ENCODE measurements at places on chromosomes 3 and 15.

GRCh38 chr15:29568840-29569532 is 253.3 kb downstream of the TJP1 start:
- DNase-seq: peak; percentile 11

DNA sequence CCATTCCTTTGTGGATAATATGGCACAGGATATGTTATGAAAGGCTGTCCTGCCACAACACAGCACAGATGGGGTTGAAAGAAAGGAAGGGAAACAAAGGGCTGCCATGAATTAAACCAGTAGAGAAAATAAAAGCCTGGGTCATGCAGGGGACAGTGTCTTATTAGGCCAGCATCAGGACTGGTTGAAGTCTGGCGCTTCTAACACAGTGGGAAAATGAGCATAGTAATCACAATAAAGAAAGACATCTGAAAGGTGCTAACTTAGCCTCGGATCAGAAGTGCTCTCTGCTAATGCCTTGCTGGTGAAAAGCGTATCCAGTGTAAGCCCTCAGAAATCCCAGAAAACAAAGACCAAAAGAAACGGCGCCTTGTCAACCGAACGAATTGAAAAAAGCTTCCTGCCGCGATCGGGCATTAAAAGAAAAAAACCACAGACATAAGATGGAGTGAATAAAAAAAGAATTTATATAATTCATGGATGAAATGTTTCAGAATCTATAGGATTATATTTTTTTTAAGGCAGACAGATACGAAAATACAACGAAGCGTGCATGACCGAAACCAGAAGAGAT is 566 bp upstream of the MKRN3 start:
- DNase-seq: peak; percentile 3

- peak; percentile 17 for DNase-seq
Observed at GRCh38 chr3:133096900-133097613, 58.9 kb downstream of the TMEM108 start.

- peak; percentile 38 for DNase-seq
Observed at GRCh38 chr15:85036716-85037115, 55.1 kb downstream of the PDE8A start.

DNA sequence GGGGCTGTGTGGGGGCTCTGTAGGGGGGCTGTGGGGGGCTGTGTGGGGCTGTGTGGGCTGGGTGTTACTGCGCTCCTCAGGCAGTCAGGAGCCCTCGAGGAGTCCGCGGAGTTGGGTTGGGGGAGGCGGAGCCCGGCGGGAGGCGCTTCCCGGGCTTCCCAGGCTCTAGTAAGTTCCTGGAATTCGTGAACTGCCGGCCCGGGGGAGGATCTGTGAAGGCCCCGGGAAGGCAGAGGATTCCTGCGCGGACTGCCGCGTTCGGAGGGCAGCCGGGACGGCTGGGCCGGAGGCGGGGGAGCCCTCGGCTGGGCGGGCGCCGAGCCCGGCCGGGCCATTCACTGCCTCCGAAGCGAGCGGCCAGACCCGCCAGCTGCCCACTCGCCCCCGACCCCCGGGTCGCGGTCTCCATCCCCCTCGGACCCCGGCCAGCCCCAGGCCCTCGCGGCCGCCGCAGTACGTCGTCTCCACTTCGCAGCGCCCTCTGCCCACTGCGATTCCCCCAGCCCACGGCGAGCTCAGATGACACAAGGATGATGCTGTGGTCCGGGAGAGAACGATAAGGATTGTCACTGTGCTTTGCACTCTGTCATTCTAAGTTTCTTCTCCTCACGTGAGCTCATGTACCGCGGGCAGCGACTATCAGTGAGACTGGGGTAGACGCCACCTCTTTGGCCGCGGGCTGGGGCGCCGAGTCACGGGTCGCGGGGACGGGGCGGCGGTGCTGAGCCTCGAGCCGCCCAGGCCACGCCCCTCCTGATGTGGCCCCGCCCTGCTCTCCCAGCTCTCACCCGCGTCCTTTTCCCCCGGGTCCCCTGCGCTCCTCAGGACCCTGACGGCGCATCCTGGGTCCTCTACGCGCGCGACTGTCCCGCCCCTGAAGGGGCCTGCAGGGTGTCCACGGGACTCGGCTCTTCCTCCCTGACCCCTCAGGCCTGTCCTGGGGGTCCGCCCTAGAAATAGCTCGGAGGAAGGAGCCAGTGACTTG is 65.3 kb downstream of the KLF13 start:
- peak; percentile 83 for DNase-seq

DNA sequence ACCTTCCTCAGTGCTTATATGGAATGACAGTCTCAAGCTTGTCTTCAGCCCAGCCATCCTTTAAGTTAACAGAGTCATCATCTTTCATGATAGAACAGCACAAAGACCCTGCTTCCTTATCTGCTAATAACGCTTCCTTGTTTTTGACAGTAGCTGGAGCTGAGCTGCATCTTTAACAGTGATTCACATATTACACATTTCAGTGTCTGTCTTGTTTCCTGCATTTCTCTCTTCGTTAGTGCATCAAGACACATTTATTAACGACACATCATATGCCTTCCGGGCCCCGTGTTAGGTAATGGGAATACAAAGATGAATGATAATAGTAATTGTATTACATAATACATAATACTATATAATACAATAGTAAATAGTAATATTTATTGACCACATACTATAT is 30.2 kb upstream of the GREM1 start:
- DNase-seq: no peak

DNA sequence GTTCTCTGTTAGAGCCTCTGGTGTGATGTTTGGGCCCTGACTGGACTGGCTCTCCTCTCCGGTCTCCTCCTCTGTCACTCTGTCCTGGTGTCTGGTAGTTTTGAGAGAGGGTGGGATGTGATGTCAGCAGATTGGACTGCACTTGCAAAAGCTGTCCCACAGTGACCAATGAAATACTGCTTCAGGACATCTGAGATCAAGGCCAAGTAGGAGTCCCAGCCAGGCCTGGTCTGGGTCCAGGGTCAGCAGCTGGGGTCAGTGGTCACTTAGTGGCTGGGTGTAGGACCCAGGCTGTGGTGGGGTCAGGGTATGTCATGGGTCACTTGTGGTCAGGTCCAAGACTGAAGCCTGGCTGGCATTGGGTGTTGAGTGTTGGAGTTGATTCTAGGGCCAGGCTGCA is 20.9 kb downstream of the ALDH1L1 start:
- no peak for DNase-seq

DNA sequence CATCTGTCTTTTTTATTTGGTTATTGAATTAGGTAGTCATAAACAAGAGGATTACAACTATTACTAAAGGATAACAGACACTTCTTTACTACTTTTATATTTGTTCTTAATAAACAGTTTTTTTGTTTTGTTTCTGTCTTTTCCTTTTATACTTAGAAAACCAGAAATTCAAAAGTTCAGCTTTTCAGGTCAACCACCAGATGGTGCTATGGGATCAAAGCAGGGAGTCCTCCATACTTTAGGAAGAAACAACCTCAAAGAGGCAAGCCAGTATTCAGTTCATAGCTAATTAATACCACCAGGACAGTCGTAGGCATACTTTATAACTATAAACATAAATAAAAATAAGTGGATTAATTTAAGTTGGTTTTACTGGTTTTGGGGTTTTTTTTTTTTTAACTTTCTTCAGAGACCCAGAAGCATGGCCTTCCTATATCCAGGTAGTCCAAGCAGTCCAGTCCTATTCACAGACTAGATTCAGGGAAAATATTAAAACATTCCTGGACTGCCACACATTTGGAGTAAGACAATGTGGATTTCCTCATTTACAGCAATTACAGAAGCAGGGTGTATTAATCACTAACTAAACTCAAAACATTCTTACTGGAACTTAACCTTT is 16.0 kb upstream of the EID1 start:
- peak; percentile 79 for DNase-seq

DNA sequence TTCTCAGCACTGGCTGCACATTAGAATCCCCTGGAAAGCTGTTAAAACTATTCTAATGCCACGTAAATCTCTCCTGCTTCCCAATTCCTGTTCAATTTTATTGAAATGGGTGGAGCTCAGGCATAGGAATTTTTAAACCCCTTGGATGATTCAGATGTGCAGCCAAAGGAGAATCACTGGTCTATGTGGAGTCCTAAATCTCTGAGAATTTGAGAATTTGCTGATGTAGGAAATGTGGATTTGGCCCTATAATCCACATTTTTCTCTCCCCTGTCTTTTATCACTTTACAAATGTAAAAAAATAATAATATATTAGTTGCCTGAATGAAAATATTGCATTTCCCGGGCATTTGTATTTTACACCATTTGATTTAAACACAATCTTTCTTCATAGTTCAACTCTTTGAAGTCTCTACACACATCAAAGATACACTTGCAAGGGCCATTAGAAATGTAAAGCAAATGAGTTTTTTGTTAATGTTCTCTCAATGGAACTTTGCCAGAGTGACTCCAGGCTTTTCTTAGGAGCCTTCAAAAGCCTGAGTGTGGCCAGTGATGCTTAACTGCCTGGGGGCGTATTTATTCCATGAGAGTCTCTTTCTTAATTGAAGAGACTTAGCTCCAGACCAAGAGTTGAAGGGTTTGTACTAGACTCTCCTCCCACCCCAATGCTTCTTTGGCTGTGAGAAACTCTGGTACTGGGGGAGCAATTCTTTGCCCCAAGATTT is 48.8 kb upstream of the PTX3 start:
- peak; percentile 49 for DNase-seq

DNA sequence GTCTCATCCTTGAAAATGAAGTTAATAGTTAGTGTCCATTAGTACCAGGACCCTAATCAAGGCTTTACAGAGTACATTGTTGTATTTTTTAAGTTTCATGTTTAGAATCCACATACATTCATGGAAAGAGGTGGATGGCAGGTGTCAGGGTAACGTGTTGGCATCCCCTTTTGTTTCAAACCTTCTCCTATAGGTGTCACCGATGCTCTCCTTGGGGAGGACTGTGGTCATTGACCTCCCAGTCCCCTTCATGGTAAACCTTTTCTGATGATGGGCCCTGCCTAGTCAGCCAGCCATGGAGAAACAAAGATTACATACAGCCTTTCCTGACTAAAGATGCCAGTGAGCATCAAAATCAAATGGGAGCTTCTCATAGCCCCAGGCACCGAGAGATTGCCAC is 574.8 kb downstream of the AGBL1 start:
- no peak for DNase-seq

DNA sequence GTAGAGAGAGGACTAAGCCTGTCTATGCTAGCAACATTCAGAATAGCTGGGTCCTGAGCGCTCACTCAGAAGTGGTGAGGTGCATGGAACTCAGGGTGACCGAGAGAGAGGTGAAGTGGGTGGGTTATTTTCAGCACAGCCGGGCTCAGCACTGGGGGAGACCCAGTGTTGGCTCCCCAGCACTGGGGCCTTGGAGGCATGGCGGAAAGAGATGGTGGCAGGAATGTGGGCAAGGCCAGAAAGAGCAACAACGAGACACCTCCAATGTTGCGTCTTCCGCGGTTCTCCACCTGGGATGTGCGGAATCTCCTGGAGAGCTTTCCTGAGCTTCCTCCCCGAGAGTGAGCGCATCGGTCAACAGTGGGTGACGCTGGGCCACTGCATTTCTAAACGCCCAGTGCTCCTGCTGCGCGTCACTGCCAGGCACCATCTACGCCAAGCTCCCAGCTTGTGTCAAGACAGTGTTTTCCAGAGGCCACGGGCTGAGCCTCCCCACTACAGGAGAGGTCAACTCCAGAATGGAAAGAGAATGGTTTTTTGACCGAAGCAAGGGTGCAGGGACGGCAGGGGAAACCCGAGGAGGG is 148.4 kb downstream of the ADAMTS17 start:
- no peak for DNase-seq

DNA sequence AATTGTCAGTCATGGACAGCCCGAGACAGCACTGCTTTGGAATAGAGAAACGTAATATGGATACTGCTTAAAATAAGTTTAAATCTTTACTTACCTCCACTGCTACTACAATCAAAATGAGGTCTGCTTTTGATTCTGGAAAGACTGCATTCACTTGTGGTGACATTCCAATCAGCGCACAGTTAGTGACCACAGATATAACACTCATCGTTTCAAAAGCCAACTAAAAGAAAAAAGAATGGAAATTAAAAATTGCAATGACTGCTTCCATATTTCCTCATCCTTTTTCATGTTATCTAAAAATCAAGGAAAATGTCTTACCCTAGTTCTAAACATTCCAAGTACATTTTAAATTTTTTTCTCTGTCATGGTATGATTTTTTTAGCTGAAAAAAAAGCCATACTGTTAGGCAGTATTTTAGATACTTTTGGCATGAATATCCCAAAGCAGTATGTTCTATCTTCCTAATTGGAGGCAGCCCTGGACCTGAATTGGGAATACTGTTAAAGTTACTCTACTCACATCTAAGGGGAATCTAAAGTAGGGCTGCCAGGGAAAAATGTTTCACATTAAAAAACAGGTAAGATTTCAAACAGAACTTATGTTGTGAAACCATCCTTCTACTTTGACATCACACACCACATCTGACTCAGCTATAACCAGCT is 72.1 kb downstream of the ANO10 start:
- DNase-seq: no peak

- no peak for DNase-seq
Observed at GRCh38 chr3:72974956-72975355, 21.7 kb upstream of the PPP4R2 start.

DNA sequence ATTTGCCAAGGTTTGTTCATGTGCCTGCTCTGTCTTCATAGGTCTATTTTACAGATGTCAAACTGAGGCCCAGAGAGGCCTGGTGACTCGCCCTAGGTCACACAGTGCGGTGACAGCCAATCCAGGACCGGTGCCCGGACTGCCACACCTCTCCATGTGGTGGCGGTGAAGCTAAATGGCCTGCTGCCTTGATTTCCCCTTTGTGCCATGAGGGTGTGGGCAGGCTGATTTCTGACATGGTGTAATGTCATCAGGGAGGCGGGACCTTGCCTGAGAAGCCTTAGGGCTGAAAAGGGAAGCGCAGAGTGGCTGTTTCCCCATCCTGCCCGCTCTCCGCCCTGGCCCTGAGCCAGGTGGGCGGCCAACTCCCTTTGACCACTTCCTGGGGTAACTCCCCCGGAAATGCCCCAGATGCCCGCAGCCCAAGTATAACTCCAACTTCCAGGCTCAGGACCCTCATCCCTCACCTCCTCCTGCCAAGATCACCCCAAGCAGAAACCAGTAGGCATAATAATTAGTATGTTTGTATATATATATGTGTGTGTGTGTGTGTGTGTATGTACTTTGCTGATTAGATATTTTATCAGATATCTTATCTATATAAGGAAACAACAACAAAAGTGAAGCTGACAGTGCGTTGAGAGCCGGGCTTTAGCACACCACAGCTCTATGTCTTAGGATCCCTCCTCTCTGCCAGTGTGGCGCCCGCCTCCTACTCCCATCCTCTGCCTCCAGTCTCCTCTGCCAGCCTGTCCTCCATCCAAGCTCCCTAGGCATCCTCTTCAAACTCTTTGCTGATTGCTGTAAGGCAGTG is 63.9 kb downstream of the IQSEC1 start:
- peak; percentile 73 for DNase-seq

GRCh38 chr15:90933301-90933700 is 952 bp upstream of the HDDC3 start:
- DNase-seq: no peak

- no peak for DNase-seq
Observed at GRCh38 chr3:16917256-16917935, 32.6 kb downstream of the PLCL2 start.
